Activated naive CD8-positive, alpha-beta T cell treated with anti-CD3 and anti-CD28 coated beads for 36 hours (primary cell): ENCODE measurements at places on chromosomes 6 and 20.
A peak's percentile ranks its signal among the peaks of the same experiment; 100 is the strongest.

DNA sequence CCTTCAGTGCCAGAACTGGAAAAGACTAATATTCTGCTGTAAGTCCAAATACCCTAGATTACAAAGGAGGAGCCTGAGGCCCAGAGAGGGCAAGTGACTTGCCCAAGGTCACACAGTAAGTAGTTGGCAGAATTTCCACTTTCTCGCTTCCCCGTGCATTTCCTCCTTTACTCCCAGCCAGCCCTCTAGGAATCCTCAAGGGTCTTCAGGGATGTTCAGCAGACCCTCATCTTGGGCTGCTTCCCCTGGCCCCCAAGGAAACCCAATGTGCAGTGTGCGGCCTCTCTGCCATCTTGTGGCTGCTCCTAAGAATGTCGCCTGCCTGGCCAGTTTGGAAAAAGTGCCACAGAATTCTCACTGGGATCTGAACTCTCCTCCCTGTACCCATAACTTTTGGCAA lies 217.7 kb upstream of the LRFN2 start:
- DNase-seq, result no peak

- DNase-seq, result no peak
Measured at GRCh38 chr6:114862064-114862463, 519.2 kb upstream of the HS3ST5 start.

DNA sequence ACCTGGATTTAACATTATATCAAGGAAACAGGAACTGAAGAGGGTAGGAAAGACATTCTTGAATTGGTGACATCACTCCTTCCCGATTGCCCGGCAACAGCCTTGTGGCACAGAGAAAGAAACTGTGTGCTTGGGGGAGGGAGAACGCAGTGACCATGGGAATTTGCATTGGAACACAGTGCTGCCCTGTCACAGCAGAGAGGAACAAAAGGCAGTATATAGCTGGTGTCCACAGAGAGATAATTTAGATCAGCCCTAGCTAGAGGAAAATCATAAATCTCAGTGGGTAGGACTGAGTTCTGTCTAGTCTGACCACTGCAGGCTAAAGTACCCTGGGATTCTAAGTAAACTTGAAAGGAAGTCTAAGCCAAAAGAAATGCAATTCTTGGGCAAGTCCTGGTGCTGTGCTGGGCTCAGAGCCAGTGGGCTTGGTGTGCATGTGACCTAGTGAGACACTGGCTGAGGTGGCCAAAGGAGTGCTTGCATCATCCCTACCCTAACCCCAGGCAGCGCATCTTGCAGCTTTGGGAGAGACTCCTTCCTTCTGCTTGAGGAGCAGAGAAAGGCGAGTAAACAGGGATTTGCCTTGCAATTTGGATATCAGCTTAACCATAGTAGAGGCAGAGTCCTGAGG lies 697.6 kb downstream of the HACE1 start:
- DNase-seq, result no peak

DNA sequence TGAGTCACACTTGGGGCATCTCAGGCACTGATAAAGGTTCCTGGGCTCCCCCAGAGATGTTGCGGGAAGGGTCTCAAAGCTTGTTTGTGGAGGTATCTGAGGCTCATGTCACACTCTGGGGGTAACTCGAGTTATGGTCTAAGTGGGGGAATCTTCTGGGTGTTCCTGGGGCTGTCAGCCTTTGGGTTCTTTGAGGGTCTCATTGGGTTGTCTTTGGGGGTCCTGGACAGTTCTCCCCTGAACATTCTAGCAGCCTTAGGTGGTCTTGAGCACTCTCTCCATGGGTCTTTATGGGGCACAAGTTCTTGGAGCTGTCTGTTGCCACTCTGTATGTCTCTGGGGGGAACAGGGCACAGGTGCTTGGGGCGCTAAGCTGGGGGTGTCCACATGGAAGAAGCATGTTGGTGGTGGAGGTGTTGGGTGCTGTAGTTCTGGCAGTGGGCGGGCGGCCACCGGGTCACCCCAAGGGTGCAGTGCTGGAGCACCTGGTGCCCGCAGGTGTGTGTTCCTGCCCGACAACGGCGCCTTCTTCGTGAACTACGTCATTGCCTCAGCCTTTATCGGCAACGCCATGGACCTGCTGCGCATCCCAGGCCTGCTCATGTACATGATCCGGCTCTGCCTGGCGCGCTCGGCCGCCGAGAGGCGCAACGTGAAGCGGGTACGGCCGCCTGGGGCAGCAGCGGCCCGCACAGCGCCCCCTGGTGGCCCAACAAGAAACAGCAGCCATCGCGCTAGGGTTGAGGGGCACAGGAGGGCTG lies 7.1 kb upstream of the CAPN11 start:
- peak; percentile 83 for DNase-seq

- no peak for DNase-seq
Measured at GRCh38 chr6:152012227-152012626, 204.7 kb downstream of the ESR1 start.

GRCh38 chr6:153301602-153302001 lies 170.5 kb upstream of the RGS17 start:
- DNase-seq, result peak; percentile 2

GRCh38 chr6:139514819-139515218 lies 140.4 kb upstream of the CITED2 start:
- DNase-seq, result no peak

- DNase-seq, result no peak
Measured at GRCh38 chr6:37602346-37602745, 95.3 kb downstream of the MDGA1 start.

- DNase-seq, result no peak
Measured at GRCh38 chr20:7728338-7728737, 211.9 kb downstream of the HAO1 start.

- DNase-seq, result no peak
Measured at GRCh38 chr6:151252634-151253033, 12.9 kb downstream of the AKAP12 start.

DNA sequence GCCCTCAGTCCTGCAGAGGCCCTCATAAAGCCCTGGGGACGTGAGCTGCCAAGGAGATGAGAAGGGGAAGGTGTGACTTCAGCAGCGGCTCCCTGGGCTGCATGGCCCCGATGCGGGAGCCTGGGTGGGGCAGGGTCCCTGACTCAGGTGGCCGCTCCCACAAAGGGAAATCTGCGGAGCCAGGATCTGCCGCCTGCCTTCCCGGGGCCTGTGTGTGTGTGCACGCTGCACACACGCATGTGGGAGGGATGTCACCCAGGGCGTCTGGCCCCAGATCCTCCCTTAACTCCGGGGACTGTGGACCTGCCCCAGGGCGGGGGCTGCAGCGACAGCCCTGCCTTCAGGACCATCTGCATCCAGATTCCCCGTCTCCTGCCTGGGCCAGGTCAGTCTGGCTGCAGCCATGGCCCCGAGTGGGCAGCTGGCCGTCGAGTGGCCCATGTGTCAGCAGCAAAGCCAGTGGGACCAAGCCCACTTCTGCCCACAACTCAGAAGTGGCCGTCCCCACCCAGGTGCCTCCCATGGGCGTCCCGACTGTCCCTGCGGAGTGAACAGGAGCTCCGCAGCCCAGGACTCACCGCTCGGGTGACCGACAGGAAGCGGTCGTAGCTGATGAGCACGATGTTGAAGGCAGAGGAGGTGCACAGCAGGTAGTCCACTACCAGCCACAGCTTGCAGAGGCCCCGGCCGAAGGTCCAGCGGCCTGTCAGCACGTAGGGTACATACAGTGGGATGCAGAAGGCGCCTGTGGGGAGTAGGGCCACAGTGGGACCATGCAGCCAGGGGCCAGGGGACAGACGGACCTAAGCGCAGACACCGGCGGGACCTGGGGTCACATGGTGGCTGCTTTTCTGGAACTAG lies 1.9 kb downstream of the HRH3 start:
- no peak for DNase-seq

GRCh38 chr6:157768863-157769551 lies 54.0 kb upstream of the SNX9 start:
- no peak for DNase-seq

DNA sequence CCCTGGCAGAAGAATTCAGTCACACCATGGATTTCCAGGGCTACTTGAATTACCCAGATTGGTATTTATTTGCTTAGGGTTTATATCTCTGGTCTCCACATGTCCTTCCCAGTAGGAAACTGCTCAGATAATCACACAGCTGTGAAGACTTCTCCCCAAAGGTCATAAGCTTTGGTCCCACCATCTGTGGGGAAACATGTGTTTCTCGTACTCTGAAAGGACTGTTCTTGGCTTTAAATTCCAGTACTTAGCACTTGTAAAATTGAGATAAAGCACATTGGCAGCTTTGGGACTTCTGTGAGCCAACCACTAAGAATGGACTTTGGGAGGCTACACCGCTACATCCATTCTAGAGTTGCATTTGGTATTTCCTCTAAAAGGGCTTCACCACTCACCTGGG lies 205.3 kb upstream of the FOXA2 start:
- DNase-seq, result no peak

DNA sequence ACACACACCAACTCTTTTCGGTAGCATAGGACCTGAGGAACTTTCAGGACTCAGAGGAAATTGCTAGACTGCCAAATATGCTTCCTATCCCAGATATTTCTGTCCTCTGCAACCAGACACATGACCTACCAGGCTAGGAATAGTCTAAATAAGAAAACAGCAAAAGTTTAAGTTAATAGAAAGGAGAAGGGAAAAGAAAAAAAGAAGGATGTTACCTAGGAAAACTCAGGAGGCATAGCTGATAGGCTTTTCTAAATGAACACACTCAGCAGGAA lies 74.6 kb downstream of the MAP3K5 start:
- no peak for DNase-seq

- no peak for DNase-seq
Measured at GRCh38 chr6:42618686-42619085, 54.9 kb downstream of the UBR2 start.

DNA sequence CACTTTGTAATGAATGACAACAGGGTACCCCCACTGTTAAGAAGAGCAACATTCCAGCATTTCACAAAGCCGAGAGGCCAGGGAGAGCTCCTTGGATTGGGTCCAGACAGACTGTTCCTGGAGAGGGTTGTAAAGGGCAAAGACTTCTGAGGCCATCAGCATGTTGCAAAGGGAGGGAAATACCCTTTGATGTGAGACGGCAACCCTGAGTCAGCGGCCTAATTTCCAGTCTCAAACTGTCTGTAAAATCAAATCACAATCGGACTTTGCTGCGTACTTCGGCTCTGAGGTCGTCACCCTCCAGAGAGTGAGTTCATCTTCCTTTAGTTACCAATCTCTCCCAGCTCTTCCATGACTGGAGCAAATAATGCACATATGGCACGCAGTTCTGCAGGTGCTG lies 101.0 kb upstream of the DTNBP1 start:
- DNase-seq, result no peak

- DNase-seq, result no peak
Measured at GRCh38 chr6:41836022-41836659, 48.6 kb downstream of the TOMM6 start.

DNA sequence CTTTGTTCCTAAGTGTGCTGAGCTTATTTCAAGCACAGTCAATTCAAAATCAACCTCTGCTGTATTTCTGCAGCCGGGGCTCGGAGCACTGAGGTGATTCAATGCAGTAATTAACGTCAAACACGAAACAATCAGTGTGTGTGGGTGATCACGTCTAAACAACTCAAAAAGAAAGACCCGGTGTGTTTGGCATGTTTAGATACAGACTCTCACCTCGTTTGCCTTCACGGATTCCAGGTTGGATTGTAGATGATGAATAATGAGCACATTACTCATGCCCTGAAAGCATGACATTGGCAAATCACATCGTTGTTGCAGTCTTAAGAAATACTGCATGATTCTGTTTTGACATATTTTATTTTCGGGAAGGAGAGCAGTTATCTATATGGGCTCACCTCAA lies 231.0 kb downstream of the QKI start:
- no peak for DNase-seq

GRCh38 chr6:157792671-157793070 lies 30.4 kb upstream of the SNX9 start:
- DNase-seq, result no peak

GRCh38 chr6:165762876-165763275 lies 99.8 kb upstream of the PDE10A start:
- DNase-seq, result no peak

DNA sequence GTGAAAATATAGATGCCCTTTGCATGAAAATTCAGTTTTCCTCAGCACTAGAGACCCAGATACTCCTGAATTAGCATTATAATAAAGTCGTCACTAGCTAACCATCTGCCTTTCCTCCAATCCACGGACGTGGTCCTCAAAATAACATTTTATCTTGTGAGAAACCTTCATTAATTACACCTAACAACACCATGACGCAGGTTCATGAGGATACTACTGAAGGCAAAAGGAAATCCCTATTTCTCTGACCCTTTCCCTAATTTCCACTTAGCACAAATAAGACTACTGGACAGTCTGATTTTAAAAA lies 1.3 kb upstream of the PNISR start:
- DNase-seq, result no peak

DNA sequence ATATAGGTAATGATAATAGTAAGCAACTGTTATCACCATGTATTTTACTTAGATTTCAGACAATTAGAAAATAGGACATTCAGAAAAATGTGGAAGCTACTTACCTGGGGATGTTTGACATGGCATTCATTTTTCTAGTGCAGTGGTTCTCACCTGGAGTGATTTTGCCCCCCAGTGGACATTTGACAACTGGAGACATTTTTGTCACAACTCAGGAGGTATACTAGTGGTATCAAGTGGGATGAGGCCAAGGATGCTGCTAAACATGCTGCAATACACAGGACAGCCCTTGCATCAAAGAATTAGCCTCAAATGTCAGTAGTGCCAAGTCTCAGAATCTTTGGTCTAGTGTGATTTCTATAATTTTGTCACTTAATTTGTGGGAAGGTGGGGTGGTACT lies 36.1 kb downstream of the NUS1 start:
- DNase-seq, result no peak

GRCh38 chr20:44646023-44646640 lies 5.4 kb downstream of the ADA start:
- peak; percentile 30 for DNase-seq

DNA sequence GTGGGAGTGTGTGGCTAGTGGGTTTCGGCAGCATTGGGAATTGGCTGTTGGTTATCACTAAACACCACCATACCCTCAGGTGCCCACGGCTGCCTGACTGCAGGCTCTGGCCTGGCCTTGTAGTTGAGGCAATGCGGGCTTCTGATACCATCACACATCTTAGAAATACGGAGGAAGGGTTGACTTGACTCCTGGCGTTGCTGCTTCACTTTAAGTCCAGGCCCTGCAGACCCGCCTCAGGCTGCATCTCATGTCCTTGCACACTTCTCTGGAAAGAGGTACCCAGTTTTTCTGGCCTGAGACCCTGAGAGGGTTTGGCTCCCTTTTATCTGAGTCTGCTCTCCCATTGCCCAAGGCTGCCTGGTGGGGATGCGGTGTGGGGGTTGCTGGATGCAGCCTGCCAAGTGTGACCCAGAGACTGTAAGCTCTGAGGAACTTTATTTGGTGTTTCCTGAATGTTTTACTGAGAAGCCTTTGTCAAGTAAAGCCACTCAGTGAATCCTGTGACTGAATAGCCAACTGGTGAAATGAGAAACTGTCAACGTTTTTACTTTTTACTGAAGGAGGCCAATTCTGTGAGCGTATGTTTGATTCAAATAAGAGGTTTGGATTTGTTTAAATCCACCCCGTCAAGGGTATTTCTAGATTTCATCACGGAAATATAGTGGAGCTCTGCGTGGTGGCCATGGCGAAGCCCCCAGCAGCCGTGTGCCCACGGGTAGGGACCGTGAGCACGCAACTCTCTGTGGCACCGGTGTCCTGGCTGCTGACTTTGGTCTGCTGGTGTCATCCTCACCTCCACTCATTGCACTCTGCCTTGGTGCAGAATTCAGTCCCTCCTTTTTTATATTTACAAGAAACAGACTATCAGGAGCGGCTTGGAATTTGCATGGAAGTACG lies 160.1 kb downstream of the DTNBP1 start:
- no peak for DNase-seq
